ENCODE measurements at places on chromosomes 12 and 14.

- DNase-seq, result no peak
Measured at GRCh38 chr12:86659985-86660384, 403.8 kb upstream of the MGAT4C start.

- no peak for DNase-seq
Measured at GRCh38 chr12:69783365-69783764, 41.7 kb upstream of the MYRFL start.

- no peak for DNase-seq
Measured at GRCh38 chr14:103547941-103548462, 14.5 kb downstream of the BAG5 start.

DNA sequence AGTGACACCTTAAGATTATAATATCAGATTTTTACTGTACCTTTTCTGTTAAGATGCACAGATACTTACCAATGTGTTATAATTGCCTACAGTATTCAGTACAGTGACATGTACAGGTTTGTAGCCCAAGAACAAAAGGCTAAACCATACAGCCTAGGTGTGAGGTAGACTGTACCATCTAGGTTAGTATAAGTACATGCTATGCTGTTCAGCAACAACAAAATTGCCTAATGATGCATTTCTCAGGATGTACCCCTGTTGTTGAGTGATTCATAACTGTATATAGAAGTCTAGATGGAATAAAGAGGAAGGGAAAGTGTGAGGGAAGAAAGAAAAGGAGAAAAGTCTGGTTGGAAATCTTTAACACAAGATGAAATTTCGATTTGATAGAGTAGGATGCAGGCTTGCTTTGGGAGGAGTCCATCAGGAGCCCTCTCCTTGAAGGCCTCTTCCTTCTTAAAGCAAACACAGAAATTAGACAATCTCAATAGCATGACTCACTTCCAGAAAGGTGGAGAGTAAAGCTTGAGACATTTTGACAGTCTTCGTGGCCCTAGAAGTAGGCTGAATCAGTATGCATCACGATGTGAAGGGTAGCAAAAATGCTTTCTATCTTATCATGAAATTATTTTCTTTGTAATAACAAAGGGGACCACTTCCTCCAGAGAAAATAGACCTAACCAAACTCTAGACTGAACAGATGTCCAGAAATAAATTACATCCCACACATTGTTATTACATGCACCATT, 191.5 kb downstream of the SYT1 start:
- no peak for DNase-seq

DNA sequence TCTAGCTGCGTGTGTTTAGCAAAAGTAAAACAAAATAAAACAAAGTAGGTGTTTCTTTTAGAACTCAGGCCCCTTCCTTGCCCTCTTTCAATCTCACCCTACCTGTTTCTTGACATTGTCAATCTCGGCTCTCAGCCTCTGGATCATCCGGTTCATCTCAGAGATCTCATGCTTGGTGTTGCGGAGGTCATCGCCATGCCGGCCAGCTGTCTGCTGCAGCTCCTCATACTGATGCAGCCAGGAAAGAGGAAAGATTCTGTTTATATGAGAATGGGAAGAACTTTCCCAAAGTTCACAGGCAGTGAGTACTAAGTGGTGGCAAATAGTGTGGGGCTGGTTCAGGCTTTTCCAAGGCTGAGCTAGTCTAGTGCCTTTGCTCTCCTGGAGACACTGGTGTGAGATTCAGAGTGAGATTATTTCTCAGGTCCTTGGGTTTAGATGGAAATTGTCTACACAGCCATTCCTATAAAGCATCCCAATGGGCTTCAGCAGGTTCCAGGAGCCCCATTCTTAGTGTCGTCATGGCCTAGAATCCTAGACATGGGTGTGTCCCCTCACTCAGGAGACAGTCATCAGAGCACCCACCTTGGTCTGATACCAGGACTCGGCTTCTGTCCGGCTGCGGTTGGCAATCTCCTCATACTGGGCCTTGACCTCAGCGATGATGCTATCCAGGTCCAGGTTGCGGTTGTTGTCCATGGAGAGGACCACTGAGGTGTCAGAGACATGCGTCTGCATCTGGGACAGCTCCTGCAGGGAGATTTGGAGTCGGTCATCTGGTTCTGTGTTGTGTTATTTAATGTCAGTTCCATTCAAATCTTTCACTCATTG, 3.0 kb downstream of the KRT5 start:
- DNase-seq, result no peak

DNA sequence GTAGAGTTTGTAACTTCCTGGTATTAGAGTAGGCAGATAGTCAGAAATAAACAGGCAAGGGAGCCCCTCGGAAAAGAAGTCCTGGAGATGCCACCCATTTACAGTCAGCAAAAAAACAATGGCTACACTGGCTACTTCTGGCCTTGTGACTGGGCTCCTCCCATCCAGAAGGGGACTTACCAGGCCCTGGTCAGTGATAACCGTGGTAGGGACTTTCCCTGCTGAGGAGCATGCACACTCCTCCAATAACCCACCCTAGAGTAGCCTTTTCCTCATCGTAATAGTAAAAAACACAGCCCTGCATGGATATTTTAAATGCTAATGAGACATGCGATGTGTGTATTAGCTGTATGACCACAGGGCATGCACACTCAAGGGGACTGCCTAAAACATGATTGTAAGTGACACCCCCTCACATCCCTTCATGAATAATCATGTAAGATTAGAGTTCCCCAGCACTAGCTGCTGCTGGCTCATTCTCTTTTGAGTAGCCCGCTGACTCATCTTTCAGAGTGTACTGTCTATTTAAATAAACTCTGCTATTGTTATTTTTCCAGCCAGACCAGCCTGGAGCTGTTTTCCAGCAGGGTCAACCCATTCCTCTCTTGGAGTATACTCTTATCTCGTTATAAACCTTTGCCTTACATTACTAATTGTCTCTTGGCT, 413.8 kb upstream of the TMTC1 start:
- no peak for DNase-seq

DNA sequence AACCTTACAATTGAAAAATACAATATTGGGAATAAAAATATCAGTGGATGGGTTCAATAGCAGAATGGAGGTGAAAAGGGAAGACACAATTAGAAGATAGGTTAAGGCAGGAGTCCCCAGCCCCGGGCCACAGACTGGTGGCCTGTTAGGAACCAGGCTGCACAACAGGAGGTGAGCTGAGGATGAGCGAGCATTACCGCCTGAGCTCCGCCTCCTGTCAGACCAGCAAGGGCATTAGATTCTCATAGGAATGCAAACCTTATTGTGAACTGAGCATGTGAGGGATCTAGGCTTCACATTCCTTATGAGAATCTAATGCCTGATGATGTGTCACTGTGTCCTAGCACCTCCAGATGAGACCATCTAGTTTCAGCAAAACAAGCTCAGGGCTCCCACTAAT, 27.3 kb upstream of the ST8SIA1 start:
- DNase-seq, result no peak
